ENCODE measurements at places on chromosomes 5 and 9.

DNA sequence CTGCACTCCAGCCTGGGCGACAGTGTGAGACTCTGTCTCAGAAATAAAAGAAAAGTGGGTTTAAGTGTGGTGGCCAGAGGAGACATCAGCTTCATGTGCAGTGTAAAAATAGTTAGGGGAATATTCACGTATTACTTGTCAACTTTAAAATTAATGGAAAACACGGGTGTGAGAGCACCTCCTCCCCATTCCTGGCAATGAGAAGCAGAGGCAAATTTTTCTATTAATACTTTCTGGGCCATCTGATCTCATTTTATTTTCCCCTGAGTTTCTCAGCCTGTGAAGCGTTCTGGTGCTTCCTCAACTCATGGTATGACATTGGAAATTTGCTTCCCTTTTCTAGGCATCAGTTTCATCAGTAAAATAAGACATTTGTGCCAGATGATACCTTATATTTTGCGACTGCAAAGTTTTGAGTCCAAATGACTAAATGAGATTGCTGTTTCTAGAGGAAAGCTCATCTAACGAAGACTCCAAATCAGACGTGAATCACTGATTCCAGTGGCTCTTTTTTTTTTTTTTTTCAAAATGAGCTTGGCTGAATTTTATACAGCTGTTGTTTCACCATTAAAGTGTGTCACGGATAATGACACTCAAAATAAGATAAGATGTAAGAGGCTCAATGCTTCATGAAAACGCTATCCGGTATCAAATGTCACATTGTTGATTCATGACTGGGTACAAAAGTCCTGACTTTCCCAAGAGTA is 104.6 kb downstream of the MSX2 start:
- DNase-seq: no peak

- DNase-seq: no peak
Measured at GRCh38 chr9:16521868-16522411, 348.5 kb downstream of the BNC2 start.

DNA sequence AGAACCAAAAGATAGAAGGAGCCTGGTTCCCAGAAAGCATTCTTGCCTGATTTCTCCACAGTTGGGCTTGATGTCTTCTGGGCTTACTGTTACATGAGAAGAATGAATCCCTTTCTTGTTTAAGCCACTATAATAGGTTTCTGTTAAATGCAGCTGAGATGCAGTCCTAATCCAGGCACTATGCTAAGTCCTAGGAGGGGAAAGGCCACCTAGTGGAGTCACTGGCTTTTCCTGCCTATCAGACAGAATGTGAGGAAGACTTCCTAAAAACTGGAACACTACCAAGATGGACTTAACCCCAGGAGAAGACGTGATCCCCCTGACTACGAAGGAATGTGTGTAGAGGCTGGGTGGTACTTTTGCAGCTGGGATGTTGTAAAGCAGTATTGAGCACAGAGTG is 34.3 kb upstream of the FSD1L start:
- no peak for DNase-seq

- no peak for DNase-seq
Measured at GRCh38 chr5:61551637-61552313, 219.7 kb downstream of the ZSWIM6 start.

DNA sequence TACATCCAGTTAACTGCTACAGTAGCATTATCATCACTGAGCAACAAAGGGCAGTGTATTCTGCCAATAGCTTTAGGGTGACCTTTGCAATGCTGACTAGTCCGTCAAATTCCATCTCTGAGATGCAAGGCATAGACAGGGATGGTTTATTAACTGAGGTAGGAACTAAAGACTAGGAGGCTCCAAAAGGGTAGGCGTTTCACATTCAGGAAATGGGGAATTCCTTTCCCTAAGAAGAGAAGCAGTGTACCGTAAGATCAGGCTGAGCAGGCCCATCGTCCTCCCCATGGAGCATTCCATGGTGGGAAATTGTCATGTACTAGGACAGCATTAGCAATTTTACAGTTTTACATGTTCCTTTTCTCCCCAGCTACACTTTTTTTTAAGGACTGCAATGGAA is 157.7 kb downstream of the BNC2 start:
- no peak for DNase-seq

DNA sequence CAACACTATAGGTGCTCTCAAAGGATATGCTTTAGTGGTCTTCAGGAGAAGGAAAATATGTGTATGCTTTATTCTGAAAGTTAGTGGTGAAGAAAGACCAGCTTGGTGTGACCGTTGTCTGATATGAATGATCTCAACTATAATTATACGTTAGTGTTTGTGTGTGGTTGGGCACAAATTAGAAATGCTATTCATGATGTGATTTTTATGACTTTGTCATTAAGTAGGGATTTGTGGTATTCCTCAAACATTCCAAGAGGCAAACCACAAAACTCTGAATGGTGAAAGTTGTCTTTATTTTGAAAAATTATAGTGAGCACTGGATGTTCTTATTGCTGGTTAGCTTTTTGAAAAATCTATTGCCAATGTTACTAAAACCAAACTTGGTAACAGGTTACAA is 6.2 kb upstream of the F2R start:
- no peak for DNase-seq

GRCh38 chr5:131536211-131536826 is 98.7 kb downstream of the RAPGEF6 start:
- no peak for DNase-seq

- DNase-seq: no peak
Measured at GRCh38 chr5:170641589-170642031, 137.8 kb downstream of the KCNIP1 start.

DNA sequence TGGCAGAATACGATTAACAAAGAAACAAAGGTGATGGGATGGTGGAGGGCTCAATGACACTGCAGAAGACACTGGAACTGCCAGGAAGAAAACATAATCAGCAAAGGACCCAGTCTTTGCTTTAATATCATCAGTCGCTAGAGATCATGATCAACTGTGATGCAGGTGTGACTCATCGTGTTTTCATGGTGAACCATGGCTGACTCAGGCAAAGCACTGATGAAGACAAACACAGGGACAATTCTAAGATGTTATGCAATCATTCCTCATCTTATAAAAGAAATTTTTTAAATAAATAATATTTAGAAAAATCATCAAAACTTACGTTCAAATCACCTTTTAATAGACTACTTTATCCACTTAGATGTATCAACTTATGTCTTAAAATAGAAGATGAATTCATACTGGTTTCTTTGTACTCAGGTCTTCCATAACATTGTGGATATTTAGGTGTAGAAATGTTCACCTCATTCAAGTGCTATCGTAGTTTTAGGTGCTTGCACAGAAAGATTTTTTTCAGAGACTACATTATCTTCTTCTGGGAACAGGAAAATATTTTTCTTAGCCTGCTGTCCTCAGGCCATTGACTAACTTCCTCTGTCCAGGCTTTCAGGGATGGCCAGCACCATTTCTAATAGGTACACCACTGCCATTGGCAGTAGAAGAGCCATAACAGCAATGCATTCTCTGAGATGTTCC is 673.4 kb upstream of the MEF2C start:
- DNase-seq: no peak

GRCh38 chr5:72036951-72037350 is 70.3 kb upstream of the MAP1B start:
- DNase-seq: no peak

- no peak for DNase-seq
Measured at GRCh38 chr9:94082956-94083355, 1.3 kb upstream of the PTPDC1 start.

- DNase-seq: no peak
Measured at GRCh38 chr5:72445969-72446368, 61.2 kb downstream of the ZNF366 start.

GRCh38 chr5:5285906-5286305 is 136.6 kb upstream of the ICE1 start:
- no peak for DNase-seq

GRCh38 chr5:164277720-164278119 is 772.3 kb downstream of the MAT2B start:
- DNase-seq: no peak

DNA sequence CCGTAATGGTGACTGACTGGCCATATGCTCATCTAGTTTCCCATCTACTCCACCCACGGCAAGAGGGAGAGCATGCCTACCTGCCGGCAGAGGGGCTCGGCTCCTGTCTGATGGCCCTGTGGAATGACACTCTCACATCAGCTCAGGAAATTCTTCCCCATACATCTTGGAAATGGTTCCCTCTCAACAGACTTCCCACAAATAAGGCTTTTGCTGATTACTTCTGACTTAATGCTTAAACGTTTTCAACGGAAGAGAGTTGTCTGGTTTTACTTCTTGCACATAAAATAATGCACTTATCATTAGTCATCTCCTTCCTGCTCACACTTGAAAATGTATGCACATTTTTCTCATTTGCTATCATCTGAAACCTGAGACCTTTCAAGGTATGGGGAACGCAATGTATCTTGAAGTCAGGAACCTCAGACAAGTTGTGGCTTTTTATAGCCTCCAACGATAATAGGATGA is 129.5 kb downstream of the TTLL11 start:
- DNase-seq: no peak

GRCh38 chr5:170747357-170747756 is 36.2 kb upstream of the GABRP start:
- DNase-seq: no peak

All from thymus (tissue), 14 donors.